ENCODE measurements at places on chromosomes 1 and 21. TPM values are rescaled to one million over a fixed set of nuclear protein-coding genes. Genes with fewer than 3 reads are reported as not detected.

The PRDM16 gene
- total RNA-seq, result 6.5 TPM

The GBP5 gene
- 5.8 TPM for total RNA-seq

The C1orf146 gene
- not detected for total RNA-seq

The SLC30A10 gene
- 1.4 TPM for total RNA-seq

The LCE1B gene
- 0.51 TPM for total RNA-seq

The C1orf185 gene
- total RNA-seq, result not detected

The JAM2 gene
- 8.2 TPM for total RNA-seq

The ADORA1 gene
- 0.27 TPM for total RNA-seq

The OR2T33 gene
- not detected for total RNA-seq

The TEX38 gene
- 30.6 TPM for total RNA-seq

The CLCA4 gene
- 0.80 TPM for total RNA-seq

The PLA2G2A gene
- total RNA-seq, result 106 TPM

The HHIPL2 gene
- total RNA-seq, result 2.3 TPM

The CHI3L1 gene
- total RNA-seq, result 12.6 TPM

The SHISAL2A gene
- 2.6 TPM for total RNA-seq

The FRRS1 gene
- total RNA-seq, result 9.5 TPM

The SLC19A1 gene
- 12.2 TPM for total RNA-seq

The OR10J1 gene
- total RNA-seq, result not detected

The DRAXIN gene
- 0.51 TPM for total RNA-seq

The TSPEAR gene
- not detected for total RNA-seq

The SPRR2B gene
- not detected for total RNA-seq

The PTGER3 gene
- 4.0 TPM for total RNA-seq

The IL20 gene
- not detected for total RNA-seq

The CGN gene
- total RNA-seq, result 37.5 TPM

The OR14K1 gene
- 0.91 TPM for total RNA-seq

The NR5A2 gene
- 0.87 TPM for total RNA-seq

The SKI gene
- 46.2 TPM for total RNA-seq

The RHBG gene
- total RNA-seq, result 0.85 TPM

The BNIPL gene
- total RNA-seq, result 14.8 TPM

The ATAD3A gene
- total RNA-seq, result 32.8 TPM

The RAB7B gene
- 16.1 TPM for total RNA-seq

The GABRD gene
- total RNA-seq, result 7.6 TPM

The PROX1 gene
- 6.2 TPM for total RNA-seq

The PKP1 gene
- total RNA-seq, result 82.9 TPM

The S100A12 gene
- total RNA-seq, result not detected

The SLC22A15 gene
- 6.7 TPM for total RNA-seq

The NBPF6 gene
- 1.1 TPM for total RNA-seq

The PWP2 gene
- total RNA-seq, result 14.9 TPM

The CD52 gene
- total RNA-seq, result 3.2 TPM

The PTGFRN gene
- 37.1 TPM for total RNA-seq
